Endothelial cell of umbilical vein (primary cell): ENCODE measurements at places on chromosomes 16 and 17. TPM values are rescaled to one million over a fixed set of nuclear protein-coding genes. Genes with fewer than 3 reads are reported as not detected.

DNA sequence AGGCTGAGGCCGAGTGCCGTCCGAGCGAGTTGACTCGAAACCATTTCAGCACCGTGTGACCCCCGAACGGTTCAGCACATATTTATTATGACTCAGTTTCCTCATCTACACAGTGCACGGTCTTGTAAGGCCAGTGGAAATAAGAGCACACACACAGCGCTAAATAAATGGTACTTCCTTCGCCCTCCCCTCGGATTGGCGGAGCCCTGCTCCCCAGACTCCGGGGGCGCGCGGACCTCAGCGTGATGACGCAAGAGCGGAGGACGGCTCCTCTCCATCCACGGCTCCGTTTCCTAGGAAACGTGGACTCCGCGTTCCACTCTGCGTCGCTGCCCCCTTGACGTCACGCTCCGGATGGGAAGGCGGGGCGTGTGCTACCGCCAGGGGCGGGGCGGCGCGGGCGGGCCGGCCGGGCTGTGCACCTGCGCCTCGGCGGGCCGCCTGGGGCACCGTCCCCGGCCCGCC is at the start of gene PARD6A:
TSS of gene PARD6A (plus strand) at position 397 of the 465 bp plus-strand sequence. CDS start 79 bp downstream, outside the sequence.
- peak; percentile 94 for DNase-seq

GRCh38 chr17:46962374-46962790 is 16.7 kb downstream of the RPRML start:
- DNase-seq: peak; percentile 52

DNA sequence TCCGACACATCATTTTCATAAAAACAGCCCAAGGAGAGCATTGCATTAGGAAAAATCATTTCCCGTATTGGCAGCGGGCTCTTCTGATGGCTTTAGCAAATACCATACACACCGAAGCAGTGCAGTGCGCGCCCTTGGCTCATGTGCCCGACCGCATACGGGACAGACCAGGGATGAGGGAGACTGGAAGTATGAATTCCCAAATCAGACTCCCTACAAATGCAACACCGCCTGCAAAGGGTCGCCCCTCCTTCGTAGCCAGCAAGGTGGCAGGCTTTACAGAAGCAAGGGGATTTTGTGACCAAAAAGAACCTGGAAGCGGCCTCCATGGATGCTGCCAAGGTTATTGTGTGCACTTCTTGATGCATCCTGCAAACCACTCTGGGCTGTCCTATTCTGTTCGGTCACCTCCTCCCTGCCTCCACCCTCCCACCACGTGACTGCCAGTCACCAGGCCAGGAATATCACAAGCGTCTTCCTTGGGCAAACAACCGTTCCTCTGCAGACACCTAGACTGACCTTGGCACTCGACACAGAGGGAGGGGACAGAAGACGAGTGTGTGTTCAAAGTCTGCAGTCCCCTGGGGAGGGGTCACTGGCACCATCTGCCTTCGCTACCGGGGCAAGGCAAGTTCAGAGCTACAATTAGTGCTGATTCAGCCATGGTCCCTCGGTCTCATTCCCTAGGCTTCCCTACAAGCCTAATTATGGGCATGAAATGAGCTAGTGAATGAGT is 460.4 kb downstream of the SLC39A11 start:
- no peak for DNase-seq

- peak; percentile 81 for DNase-seq
Measured at GRCh38 chr16:55488306-55488705, 9.3 kb downstream of the MMP2 start.

DNA sequence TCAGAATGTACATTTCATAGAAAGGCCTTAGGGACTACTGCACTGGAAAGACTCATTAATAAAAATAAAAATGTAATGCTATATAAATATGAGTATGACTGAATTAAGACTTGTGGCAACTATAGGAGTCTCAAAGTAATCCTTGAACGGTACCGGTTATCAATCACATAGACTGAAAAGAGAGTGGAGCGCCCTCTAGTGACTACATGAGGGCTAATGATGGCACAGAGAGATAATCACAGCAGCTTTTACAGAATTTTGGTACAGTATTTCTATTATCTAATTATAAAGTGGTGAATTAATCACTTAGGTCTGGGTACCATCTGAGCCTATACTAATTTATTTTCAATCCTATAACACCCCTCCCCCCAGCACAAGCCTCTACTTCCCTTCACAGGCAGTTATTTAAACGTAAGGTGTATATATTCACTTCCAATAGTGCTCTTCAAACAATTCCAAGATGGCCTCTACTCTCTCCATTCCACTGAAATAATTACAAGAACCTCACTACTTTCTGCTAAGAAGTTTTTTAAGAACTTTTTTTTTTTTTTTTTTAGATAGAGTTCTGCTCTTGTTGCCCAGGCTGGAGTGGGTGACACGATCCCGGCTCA is 40.7 kb upstream of the ANKFY1 start:
- DNase-seq: peak; percentile 51

DNA sequence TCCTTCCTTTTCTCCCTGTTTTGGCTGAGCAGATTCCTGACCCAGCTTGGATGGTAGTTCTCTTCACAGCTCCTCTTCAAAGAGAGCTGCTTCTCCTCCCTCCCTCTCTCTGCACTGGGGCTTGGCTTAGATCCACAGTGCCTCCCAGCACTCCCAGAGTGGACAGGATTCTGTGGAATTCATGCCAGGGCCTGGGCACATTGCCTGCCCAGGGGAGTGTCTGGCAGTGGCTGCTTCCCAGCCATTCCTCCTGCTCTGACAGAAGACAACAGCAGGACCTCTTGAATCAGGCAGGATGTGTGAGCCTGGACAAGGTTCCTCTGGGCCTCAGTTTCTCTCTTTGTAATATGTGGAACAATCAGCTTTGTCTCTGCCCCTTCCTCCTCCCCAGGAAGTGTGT is 4.5 kb upstream of the MMP28 start:
- peak; percentile 74 for DNase-seq

- DNase-seq: no peak
Measured at GRCh38 chr17:2055292-2056205, 646 bp downstream of the HIC1 start.

- no peak for DNase-seq
Measured at GRCh38 chr16:49129935-49130334, 151.7 kb downstream of the CBLN1 start.

DNA sequence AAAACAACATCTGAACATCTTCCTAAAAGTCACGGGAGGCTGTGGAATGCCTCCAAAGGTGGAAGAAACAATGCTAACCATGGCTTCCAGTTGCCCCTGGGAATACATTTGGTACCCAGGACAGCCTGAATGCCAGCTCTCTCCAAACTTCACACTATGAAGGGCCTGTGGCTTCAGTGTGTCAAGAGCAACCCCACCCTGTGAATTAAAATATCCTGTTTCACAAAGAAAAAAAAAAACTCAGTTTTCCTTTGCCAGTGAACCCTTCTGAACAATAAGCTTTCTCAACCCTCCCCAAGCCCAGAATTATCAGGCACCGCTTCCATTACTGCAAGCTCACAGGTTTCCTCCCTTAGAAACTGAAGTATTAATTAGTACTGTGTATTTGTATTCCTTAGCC is 69.8 kb downstream of the SLC39A11 start:
- no peak for DNase-seq

DNA sequence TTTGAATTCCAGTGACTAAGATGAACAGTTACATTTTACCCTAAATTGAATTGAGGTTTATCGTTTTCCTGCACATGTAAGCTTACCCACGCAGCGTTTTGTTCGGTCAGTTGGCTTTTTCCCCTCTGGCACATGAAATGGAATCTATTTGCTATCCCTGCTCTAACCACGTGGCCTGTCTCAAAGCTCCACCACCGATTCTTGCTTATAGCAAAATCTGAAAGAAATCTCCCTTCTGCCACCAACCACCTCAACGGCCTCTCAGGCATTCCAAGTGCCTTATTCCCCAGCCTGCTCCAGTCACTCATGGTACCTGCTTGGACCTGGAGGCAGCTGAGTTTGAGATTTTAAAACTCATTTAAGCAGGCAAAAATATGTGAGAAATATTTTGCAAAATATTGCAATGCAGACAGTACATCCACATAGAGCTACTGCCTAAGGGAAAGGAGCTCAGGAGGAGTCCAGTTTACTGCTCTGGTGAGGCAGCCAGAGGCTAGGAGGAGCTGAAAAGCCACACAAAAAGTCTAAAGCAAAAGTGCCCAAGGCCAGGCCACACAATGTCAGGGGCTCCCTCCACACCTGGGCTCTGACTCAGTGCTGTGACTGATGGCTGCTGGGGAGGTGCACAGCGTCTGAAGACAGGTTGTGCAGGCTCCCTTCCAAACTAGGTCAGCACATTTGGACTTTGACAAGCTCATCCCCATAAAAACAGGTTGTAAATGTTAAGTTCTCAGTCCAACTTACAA is 26.4 kb downstream of the ARHGAP17 start:
- peak; percentile 92 for DNase-seq

DNA sequence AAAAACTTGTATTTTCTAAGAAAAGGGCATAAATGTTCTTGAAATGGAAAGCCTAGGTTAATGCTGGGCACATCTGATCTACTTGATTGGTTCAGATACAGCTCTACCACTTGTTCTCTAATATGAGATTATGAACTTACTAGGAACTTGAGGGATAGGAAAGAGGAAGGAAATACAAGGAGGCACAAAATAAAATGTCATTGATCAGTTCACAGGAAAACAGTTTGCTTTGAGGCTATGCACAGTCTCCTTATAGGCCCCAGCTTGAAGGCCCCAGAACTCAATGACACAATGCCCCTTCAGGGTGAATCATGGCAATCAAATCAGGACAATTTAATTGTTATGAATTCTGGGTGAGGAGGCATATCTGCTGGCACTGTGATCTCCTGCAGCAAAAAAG is 27.1 kb downstream of the NXPH3 start:
- no peak for DNase-seq

GRCh38 chr17:37689317-37689716 is 46.1 kb upstream of the DDX52 start:
- no peak for DNase-seq

- DNase-seq: no peak
Measured at GRCh38 chr16:48596326-48596725, 13.7 kb downstream of the N4BP1 start.

GRCh38 chr17:57050306-57050705 is 34.7 kb upstream of the AKAP1 start:
- no peak for DNase-seq

DNA sequence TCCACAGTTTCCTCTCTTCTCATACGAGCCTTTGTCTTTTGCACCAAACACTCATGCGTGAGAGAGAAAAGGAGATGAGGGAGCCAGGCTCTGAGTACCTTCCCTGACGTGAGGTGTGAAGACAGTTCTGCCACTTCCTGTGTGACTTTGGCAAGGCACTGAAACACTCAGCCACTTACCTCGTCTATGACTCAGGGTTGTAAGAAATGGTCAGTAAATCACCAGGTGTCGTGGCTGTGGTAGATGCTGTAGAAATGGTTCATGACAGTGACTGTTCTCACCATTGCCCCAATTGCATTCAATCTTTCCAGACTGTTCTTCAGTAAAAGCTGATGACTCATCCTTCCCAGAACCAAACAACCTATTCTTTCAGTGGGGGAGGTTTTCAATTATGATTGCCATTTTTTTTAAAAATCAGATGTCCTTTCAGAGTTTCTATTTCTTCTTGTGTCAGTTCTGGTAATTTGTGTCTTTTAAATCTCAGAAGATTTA is 49.2 kb upstream of the CBFA2T3 start:
- no peak for DNase-seq

DNA sequence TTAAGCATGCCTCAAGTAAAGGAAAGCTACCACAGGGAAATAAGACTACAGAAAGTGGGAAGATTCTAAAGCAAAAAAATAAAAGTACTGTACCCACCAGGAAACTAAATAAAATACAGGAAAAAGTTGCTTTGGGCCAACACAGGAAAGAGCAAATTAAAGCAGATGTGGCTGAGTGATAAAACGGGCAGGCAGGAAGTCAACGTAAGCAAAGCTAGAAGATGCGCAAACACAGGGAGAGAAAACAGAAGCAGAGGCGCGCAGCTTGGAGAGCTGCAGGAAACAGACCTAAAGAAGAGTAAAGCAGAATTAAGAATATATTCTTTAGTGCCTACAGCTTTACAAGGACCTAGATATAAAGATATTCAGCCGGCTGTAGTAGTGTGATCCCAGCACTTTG is 21.7 kb downstream of the USP36 start:
- DNase-seq: peak; percentile 92

DNA sequence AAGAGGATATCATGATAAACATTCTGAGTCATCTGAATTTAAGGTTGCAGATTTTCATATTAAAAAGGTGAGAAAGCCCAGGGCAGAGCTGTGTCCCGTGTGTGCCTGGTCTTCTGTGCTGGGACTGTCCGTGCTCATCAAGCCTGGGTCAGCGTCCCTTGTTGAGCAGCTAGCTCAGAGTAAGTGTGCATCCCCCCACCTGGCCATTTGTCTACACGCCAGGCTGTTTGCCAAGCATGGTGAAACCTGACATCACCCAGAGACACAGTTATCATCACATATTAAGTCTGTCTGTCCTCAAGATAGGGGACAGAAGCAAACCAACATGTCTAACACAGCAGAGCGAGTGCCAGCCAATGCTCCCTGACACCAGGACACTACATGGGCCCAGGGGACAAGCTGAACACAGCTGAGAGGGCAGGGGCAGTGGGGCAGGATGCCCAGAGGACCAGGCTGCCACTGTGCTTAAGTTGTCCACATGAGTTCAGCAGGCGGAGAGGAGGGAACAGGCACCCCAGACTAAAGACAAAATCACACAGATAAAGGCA is 57.9 kb upstream of the CNEP1R1 start:
- no peak for DNase-seq

DNA sequence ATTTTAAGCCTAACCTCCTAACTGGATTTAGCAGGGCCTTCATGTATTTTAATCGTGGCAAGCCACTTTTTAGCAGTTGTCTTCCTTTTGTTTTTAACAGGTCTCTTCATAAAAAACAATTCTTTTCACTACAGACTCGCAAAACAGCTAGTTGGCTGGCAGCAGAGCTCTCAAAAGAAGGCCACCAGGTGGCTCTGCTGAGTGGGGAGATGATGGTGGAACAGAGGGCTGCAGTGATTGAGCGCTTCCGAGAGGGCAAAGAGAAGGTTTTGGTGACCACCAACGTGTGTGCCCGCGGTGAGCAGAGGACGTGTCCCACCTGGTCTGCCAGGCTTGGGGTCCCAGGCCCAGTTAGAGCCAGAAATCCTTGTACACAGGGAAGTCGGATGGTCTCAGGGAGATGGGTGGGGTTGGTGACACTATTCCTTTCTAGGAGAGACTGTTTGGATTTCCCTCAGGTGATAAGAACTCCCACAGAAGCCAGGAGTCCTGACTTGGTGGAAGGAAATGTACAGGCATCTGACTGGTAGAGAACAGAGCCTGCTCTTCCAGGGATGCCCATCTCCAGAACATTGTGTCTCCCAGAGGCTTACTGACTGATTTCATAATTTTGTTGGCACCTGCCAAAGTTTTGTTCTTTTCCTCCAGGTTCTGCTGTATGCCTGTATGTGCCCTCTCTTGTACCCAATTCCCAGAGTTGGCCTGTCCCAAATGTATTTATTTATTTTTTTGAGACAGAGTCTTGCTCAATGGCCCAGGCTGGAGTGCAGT is 14.9 kb upstream of the DDX19A start:
- no peak for DNase-seq

SOX9 gene
- not detected in 2 replicates for total RNA-seq

CBX2 gene
- 19.8 and 20.0 TPM in 2 replicates for total RNA-seq

TLCD3B gene
- total RNA-seq: 0.86 and 0.99 TPM in 2 replicates

PCGF2 gene
- total RNA-seq: 77.5 and 78.4 TPM in 2 replicates

APOBR gene
- not detected in 2 replicates for total RNA-seq

PDILT gene
- not detected in 2 replicates for total RNA-seq

TMED6 gene
- total RNA-seq: 0.37 and 1.2 TPM in 2 replicates
